GM12878 (cell line): ENCODE measurements at places on chromosomes 12 and 14. TPM values are rescaled to one million over a fixed set of nuclear protein-coding genes. Genes with fewer than 3 reads are reported as not detected.
A peak's percentile ranks its signal among the peaks of the same experiment; 100 is the strongest.

Gene PPP1R1A
- not detected in 2 replicates for total RNA-seq

Gene GPR137C
- 0.24 and 0.72 TPM in 2 replicates for total RNA-seq

GRCh38 chr12:27595231-27595642, 71.2 kb downstream of the PPFIBP1 start:
- H3K27ac ChIP-seq: no peak overlapping the region
- no peaks in the 10 kb centered on the region for H3K27me3 ChIP-seq
- H3K36me3 ChIP-seq: no peaks in the 10 kb centered on the region
- no peak for DNase-seq

GRCh38 chr14:95125221-95125620, 32.1 kb downstream of the DICER1 start:
- no peak for DNase-seq
- H3K4me3 ChIP-seq: no peak overlapping the region
- peaks cover 6% of the 10 kb centered on the region; the same call in 1 of the 2 replicates for H3K4me1 ChIP-seq
- H3K36me3 ChIP-seq: peaks cover 3% of the 10 kb centered on the region
- H3K27ac ChIP-seq: no peak overlapping the region
- H3K27me3 ChIP-seq: no peaks in the 10 kb centered on the region

GRCh38 chr12:132003846-132004245, 54.1 kb downstream of the EP400 start:
- H3K27me3 ChIP-seq: no peaks in the 10 kb centered on the region
- no peaks in the 10 kb centered on the region for H3K4me1 ChIP-seq
- peaks cover 10% of the 10 kb centered on the region for H3K36me3 ChIP-seq
- H3K27ac ChIP-seq: no peak overlapping the region

Gene RNASE3
- not detected in 2 replicates for total RNA-seq

Gene CD163
- 0.27 and 0.74 TPM in 2 replicates for total RNA-seq

GRCh38 chr14:72740966-72741825, 152.7 kb downstream of the DPF3 start:
- no peak for DNase-seq
- no peak overlapping the region for H3K4me3 ChIP-seq
- H3K27me3 ChIP-seq: no peaks in the 10 kb centered on the region
- no peak overlapping the region for H3K27ac ChIP-seq

GRCh38 chr14:31166271-31166561, 41.4 kb downstream of the HECTD1 start:
- DNase-seq: no peak
- H3K4me3 ChIP-seq: no peak overlapping the region
- no peaks in the 10 kb centered on the region for H3K4me1 ChIP-seq
- H3K36me3 ChIP-seq: peaks cover 4% of the 10 kb centered on the region

GRCh38 chr14:37251775-37252174, 54.0 kb downstream of the MIPOL1 start:
- no peaks in the 10 kb centered on the region for H3K4me1 ChIP-seq
- no peak for DNase-seq
- H3K36me3 ChIP-seq: no peaks in the 10 kb centered on the region

Gene TAS2R46
- 1.3 TPM in 2 replicates for total RNA-seq

GRCh38 chr14:104656014-104656714, 33.3 kb upstream of the INF2 start:
- no peak overlapping the region for H3K4me3 ChIP-seq
- peaks cover 53% of the 10 kb centered on the region for H3K4me1 ChIP-seq
- DNase-seq: no peak
- H3K27ac ChIP-seq: peak overlapping the region; percentile 71; the same call in 1 of the 2 replicates
- no peaks in the 10 kb centered on the region for H3K27me3 ChIP-seq

- no peak for DNase-seq
- no peak overlapping the region for H3K4me3 ChIP-seq
- H3K27me3 ChIP-seq: no peaks in the 10 kb centered on the region
- no peaks in the 10 kb centered on the region for H3K36me3 ChIP-seq
- H3K4me1 ChIP-seq: no peaks in the 10 kb centered on the region
Observed at GRCh38 chr12:104788840-104789271, 169.2 kb downstream of the SLC41A2 start.

- H3K36me3 ChIP-seq: no peaks in the 10 kb centered on the region
- H3K27me3 ChIP-seq: no peaks in the 10 kb centered on the region
- DNase-seq: no peak
- H3K4me1 ChIP-seq: no peaks in the 10 kb centered on the region
- no peak overlapping the region for H3K27ac ChIP-seq
Observed at GRCh38 chr12:71567537-71567936, 96.1 kb downstream of the ZFC3H1 start.

DNA sequence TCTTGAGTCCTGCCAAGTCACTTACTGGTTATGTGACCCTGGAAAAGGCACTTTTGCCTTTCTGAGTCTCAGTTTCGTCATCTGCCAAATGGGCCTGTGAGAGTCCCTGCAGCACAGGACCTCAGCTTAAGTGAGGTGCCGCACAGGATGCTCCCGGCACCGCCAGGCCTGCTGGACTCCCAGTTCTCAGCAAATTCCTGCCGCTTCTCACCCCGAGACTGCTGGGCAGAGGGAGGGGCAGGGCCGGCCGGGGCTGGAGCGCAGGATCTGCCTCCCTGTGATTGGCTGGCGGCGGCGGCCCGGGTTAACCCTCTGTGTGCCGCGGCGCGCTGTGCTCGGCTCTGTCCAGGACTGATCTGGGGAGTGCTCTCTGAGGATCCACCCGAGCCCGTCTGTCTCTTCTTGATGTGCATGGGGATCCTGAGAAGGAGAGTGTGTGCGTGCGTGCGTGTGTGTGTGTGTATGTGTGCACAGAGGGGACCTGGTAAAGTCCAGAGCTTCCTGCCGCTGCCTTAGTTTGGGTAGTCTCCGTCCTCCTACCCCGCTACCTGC, 8.6 kb downstream of the SETD1B start:
- no peak overlapping the region for H3K27ac ChIP-seq
- H3K27me3 ChIP-seq: no peaks in the 10 kb centered on the region
- H3K4me1 ChIP-seq: peaks cover 9% of the 10 kb centered on the region
- DNase-seq: no peak

Gene LETMD1
- total RNA-seq: 44.7 and 48.1 TPM in 2 replicates

Gene SMIM41
- total RNA-seq: 0.19 TPM in 1 of 2 replicates, not detected in the other
